ENCODE measurements at places on chromosomes 6 and 20.

- DNase-seq, result no peak
These were observed 488.4 kb downstream of the PREX1 start for GRCh38 chr20:48339190-48339985.

- DNase-seq, result no peak
These were observed 48.1 kb upstream of the MBOAT1 start for GRCh38 chr6:20260360-20260759.

GRCh38 chr6:142784344-142784743, 160.6 kb downstream of the HIVEP2 start:
- DNase-seq, result peak; percentile 85

GRCh38 chr6:37503309-37503965, 3.7 kb upstream of the CCDC167 start:
- DNase-seq, result peak; percentile 44

DNA sequence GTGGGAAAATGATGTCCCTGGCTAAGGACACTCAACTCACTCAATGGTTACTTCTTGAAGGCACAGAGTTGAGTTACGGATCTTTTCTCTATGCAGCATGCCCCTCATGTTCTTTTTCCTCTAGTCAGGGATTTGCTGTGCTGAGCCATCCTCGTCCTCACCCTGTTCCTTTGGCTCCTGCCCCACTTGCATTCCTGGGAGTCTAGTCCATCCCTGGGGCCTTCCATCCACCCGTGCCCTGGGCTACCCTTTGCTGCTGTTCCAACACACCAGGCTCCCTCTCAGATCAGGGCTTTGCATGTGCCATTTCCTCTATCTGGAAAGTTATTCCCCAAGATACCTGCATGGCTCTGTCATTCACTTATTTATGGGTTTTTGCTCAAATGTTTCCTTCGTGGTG, 13.3 kb upstream of the KCNG1 start:
- DNase-seq, result no peak

GRCh38 chr6:39281312-39281980, 32.8 kb downstream of the KCNK17 start:
- no peak for DNase-seq

DNA sequence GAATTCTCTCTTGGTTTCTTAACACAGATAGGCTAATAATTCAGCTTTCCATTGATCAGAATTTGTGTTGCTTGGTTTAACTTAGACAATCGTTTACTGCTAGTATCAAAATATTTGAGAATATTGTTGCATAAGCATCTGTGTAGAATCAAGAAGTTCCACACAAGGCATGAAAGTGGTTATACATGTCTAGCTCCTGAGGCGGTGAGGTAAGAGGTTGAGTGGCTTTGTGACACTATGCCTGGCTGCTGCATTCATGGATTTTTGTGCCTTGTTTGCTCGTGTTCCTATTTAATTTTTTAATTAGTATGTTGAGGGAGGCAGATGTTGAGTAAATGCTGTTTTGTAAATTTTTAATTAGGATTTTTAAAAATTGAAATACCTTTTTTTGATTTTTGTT, 10.2 kb downstream of the PKIB start:
- DNase-seq, result no peak

DNA sequence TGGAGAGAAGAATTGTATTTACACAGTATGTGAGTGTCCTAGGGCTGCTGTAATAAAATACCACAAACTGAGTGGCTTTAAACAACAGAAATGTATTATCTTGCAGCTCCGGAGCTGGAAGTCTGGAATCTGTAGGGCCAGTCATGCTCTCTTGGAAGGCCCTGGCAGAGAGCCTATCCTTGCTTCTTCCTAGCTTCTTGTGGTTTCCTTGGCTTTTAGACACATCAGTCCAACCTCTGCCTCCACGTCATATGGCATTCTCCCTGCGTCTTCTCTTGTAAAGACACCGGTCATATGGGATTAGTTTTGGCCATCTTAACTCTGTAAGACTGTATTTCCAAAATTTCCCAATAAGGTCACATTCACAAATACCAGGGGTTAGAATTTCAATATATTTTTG, 10.8 kb downstream of the FNDC1 start:
- DNase-seq, result no peak

GRCh38 chr6:34412016-34412415, 13.9 kb downstream of the RPS10 start:
- no peak for DNase-seq

DNA sequence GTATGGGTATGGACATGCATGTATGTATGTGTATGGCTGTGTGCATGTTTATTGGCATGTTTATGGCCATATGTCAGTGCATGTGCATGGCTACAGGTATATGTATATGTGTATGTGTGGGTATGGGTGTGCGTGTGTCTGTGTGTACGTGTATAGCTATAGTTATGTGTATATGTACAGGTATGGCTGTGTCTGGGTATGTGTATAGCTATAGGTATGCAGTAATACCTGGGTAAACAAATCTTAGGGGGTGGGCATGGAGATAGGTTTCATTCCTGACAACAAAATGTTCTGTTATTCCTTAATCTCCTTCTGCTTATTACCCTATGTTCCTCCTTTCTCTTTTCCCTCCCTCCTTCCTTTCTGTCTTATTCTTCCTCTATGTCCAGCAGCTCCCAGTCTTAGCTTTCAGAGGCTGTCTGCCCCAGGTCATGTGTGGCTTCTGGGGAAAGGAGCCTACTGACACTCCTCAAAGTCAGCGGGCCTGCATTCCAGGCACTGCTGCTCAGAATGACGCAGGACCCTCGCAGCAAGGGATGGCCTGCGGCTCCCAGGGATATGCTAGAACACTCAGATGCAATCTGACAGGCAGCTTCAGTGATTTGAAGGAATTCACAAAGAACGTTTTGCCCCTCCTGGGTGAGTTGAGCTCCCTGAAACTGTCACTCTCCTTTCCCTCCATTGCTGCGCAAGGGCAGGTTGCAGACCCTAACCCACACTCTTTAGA, 139.3 kb upstream of the PHACTR1 start:
- DNase-seq, result no peak

GRCh38 chr20:45487231-45487635, 17.7 kb downstream of the WFDC2 start:
- peak; percentile 14 for DNase-seq

DNA sequence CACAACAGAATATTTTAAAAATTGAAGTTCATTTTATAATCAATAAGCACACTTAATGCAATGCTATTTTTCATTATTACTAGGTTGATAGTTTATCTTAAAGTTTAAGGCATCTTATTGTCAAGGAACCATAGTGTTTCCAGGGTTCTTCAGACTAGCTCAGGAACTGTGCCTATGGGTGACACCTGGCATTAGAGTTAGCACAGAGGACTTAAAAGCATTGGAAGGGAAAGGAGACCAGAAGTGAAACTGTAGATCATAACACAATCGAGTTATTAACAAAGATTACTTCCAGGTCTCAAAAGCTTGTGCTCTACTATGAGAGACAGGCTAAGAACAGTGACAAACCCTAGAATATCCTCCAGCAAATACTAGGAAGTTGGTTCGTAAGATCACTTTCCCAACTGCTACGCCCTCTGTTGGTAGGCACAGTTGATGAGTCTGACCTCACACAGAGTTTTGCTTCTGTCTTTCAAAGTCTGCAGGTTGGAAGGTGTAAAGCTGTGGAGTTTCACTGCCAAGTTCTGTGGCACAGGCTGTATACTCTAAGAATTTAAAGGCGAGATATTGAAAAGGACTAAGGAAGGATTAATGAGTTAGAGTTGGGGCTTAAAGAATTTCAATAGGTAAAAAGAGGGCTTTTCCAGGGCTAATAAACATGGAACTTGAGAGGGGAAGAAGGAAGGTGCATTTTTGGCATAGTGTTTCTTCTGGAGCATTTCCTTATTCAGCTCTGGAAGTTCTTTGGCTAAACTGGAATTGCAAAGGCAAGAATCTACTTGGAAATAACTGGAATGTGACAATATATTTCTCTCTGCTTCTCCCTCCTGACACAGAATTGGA, 531.3 kb upstream of the JAG1 start:
- peak; percentile 83 for DNase-seq

DNA sequence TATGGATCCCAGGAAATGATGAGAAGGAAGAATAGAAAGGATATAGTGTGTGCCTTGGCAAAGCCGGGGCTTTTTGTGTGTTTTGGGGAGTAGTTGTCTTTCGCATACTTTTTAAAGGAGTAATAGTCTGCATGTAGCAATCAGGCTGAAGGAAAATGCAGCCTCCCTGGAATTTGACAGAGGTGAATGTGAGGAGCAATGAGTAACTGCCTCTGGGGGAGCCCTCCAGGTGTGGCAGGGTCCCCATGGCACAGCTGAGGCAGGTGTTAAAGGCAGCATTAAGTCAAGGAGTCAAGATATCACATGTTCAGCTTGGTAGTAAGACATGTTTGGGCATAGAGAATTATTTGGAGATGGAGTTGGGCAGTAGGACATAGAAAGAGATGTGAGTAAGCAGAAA, 203.1 kb downstream of the C6orf118 start:
- DNase-seq, result no peak

- DNase-seq, result no peak
These were observed 11.0 kb upstream of the IRF4 start for GRCh38 chr6:380234-381218.

DNA sequence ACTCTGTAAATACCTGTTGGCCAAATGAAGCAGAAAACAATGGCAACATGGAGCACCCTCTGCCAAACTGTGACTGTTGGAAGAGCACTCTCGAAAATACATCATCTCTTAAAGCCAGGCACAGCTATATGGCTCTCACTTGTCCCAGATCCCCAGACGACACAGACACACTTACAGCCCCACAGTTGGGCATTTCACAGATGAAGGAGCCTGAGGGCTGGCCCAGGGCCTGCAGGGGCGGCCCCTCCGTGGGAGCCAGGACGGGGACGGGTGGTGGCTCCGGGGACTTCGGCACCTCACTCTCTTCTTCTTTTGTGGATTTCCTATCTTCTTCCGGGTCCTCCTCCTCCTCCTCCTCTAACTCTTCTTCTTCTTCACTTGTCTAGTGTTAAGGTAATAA, 18.4 kb upstream of the MRPS10 start:
- no peak for DNase-seq

DNA sequence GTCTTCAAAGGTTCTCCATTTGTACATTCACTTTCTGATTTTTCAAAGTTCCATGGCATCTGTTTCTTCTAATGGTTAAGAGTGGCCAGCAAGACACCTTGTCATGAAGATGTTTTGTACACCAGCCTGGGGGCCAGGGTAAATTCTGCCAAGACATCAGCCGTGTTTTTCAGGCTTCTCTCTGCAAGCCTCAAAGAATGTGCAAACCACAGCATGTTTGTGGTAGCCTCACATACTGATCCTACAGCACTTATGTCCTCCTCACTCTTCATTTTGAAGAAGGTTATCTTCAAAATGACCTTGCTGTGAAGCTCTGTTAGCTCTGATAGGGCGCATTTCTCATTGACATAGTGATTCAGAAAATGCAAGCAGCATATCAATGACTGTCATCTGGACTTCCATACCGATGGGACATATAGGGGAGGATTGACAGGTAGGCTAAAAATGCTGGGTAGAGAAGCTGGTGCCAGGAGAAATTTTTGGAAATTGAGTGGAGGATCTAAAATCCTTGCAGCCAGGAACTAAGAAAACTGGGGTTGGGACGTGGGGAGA, 59.3 kb upstream of the SPTLC3 start:
- DNase-seq, result no peak

- DNase-seq, result no peak
These were observed 212.6 kb downstream of the THBS2 start for GRCh38 chr6:169041078-169041477.

DNA sequence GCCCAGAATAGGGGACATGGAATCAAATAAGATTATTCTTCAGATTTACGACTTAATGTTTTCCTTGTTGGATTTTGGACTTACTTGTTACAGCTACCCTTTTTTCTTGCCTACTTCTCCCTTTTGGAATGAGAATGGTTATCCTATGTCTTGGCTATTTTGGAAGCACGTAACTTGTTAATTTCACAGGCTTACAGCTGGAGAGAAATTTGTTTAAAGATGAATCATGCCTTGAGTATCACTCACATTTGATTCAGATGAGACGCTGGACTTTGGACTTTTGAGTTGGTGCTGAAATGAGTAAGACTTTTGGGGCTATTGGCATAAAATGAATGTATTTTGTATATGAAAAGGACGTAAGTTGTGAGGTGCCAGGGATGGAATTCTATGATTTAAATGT, 83.3 kb downstream of the SMPDL3A start:
- no peak for DNase-seq

DNA sequence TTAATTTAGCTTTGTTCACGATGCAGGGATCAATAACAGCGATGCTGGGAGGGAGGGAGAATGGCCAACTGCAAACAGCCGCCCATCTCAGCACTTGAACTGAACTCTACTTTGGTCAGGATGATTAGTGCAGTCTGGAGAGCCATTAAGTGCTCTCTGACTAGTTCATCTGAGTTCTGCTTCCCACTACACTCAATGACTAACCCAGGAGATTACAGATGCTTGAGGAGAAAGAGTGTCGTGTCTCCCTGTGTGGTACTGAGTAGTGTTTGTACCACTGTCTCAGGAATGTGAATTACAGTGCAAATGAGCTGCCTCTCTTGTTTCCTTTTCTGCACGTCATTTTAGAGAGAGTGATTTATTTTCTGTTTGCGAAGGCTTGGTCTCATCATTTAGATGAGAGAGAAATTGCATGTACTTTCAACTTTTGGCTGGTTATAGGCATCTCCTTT, 23.5 kb downstream of the CARMIL1 start:
- DNase-seq, result peak; percentile 44

DNA sequence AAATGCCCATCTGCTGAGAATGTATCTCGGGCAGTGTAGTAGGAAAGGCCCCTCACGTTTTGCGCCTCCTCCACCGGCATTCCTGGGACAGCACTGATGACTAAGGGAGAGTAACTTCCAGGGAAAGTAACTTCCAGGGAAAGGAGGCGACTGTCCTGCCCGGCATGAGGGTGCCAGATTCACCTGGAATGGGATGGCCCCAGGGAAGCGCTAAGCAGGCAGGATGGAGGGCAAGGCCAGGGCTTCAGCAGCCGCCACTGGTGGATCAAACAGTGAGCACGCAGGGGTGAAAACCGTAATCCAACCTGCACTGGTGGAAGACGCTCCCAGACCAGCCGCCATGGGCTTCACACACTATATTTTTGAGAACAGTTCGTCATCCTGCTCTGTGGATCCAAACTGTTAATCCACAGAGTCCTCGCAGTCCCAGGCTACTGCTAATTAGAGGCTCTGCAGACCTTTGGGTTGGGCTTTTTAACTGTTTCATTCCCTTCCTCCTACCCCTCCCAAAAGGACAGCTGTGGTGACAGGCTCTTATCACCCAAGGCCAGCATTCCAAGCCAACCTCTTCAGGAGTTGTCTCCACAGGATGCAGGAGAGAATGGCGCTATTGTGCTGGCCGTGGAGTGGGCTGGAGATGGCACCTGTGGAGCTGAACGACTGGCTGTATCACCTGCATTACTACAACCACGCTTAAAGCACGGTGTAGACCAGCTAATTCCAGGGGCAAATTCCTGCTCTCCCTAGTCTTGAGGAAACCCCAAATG, 178.9 kb downstream of the DLL1 start:
- DNase-seq, result no peak

All from common myeloid progenitor, CD34-positive (primary cell).